ENCODE measurements at places on chromosomes 12 and 14.

DNA sequence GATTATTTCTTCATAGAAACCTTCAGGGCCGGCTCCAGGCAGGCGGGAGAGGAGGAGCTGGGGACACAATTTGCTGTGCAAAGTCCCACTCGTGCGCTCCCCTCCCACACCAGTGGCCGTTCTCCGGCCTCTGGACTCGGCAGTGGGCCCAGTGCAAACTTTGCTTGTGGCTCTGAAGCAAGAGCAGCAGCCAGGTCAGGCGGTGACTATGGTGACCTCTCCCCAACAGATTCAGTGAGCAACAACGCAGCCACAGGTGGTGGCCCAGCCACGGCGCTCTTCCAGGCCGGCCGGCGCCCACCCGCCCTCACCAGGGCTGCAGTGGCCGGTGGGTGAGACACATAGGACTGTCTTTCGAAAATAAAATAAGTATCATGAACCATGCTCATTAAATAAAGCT, 29.5 kb downstream of the VPS37B start:
- no peak for DNase-seq

DNA sequence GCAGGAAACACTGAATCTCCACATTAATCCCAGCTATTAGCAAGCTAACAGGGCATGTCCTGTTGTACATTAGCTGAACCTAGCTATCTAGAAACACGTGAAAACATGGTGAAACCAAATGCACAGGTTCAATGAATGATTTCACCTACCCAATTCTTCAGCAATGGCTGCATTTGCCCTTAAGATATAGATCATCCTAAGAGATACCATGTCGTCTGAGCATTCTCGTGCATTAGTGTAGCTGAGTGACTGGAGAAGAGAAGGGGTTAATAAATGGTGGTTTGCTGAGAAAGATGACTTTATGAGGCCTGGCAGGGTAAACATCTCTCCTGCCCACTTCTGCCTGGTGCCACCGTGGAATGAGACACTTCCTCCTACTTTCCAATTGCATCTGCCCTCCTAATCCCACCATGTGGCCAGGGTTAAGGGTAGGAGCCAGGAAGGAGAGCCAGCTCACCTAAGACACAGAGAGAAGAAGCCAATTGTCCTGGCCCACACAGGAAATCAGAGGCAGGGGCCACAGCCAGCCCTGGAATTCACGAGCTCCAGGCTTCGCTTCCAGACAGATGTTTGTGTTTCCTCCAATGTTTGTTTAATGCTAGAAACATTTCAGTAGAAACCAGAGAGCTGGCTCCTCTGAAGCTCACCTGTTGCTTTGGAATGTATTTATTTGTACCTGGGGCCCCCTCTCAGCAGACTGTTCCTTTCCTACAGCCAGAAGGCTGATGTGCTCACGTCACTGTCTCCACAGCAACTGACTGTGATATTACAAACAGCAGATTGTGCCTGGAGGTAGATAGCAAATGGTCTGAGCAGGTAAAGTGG, 126.0 kb upstream of the PARP11 start:
- DNase-seq = no peak

GRCh38 chr12:132355742-132356681, 26.6 kb upstream of the GALNT9 start:
- no peak for DNase-seq

GRCh38 chr12:57853864-57854556, 7.5 kb upstream of the CTDSP2 start:
- DNase-seq = no peak

DNA sequence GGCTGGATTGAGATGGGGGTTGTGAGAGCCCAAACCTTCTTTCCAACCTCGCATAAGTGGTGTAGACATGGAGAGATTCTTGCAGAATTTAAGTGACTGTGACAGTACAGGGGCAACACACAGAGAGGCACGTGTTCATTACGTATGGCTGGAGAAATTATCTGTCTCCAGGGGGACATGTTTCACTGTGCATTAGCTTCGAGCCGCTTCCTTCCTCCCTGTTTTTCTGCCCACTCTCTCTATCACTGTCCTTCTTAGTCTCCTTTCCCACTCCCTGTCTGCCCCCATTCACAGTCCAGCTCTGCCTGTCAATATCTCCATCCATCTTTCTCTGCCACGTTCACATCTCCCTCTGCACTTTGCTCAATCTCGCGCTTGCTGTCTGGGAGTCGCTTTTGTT, 11.5 kb upstream of the C14orf93 start:
- no peak for DNase-seq

- DNase-seq = no peak
Observed at GRCh38 chr12:72872996-72873395, 600.8 kb downstream of the TRHDE start.

- DNase-seq = no peak
Observed at GRCh38 chr12:6606331-6607131, 648 bp downstream of the CHD4 start.

- no peak for DNase-seq
Observed at GRCh38 chr12:124411953-124412645, 117.2 kb downstream of the RFLNA start.

DNA sequence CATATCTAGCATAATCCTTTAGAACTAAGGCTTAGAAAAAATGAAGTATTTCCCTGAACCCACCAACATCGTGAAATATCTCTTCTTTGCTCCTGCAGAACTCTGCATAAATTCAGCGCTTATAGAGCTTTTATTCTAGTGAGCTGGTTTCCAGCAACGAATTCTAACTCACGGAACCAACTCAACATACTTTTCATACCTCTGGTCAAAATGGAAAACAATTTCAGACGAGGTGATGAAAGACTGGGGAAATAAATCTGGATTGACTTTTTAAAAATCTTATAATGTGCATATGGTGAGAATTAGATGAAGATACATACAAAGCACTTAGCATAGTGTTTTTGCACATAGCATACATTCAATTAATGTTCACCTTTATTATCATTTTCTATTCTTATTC, 62.6 kb upstream of the BBS10 start:
- DNase-seq = no peak

DNA sequence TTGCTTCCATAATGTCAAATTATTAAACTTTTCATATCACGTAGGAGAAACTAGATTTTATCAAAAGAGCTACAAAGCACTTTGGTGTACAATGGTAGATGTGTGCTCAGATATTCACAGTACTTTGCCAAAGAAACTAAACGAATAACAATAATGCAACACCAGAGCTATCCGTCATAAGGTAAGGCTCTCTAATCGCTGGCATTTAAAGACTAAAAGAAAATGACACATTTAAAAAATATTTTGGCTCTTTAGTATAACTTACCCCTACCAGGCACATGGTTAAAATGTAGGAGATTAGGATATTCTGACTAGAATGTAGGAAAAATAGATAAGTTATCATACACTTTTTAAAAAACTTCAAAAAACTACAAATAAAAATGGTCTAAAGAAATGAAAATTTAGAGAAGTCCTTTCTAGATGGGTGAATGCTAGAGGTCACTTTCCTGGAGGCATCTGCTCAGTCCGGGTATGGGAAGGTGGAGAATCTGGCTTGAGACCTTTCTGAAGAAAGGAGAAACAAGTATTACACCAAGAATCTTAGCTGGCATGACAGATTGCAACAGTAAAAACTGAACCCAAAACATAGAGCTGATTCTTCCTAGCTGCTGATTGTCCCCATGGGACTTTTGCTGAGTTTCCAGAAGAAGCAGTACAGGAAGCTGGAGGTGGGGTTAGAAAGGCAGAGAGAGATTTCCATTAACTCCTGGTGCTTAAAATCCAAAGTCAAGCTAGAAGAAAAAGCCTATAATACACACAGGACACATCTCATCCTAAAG, 67.9 kb downstream of the FAR2 start:
- DNase-seq = no peak

GRCh38 chr12:91985002-91985787, 160.5 kb downstream of the BTG1 start:
- DNase-seq = no peak

GRCh38 chr12:24038211-24038997, 88.9 kb upstream of the SOX5 start:
- DNase-seq = no peak

GRCh38 chr12:121451961-121452339, 52.0 kb downstream of the RNF34 start:
- DNase-seq = no peak

DNA sequence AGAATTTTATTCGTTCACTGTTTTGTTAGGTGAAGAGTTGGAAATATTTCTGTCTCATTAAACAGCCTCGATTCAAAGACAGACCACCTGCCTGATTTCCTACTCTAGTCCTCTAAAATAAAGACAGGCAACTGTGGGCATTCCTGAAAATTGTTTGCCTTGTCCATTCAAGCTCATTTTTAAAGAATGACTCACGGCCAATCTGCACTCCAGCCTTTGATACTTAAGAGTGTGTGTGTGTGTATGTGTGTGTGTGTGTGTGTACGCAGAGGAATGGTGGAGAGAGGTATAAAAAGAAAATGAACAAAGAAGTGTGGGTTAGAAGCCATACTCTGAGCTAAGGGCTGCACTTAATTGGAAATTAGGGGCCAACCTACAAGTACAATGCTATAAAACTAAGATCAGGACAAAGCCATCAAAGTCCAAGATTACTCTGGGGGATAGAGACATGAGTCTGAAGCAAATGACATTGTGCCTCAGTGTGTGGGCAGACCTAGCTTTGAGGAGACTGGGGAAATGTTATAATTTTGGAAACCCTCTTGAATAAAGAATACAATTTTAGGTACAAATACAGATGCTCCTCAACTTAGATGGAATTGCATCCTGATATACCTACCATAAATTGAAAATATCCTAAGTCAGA, 45.6 kb upstream of the SOCS2 start:
- DNase-seq = no peak

- no peak for DNase-seq
Observed at GRCh38 chr12:121810234-121810817, 6.5 kb downstream of the SETD1B start.

DNA sequence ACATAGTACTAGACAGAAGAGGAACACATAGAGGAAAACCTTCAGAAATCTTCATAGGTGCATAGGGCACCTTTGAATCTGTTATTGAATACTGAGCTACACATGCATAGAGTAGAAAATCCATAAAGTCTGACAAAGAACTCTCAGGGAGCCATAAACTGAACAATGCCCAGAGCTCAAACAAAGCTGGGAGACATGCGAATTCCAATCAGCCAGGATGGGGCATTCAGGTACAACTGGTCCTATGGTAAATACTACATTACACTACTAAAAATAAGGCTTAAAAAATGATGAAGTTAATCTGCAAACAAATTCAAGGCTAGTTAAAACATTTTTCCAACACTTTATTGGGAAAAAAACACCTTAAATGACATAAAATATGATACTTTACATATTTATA, 259.7 kb downstream of the DIO2 start:
- DNase-seq = no peak

- DNase-seq = peak; percentile 27
Observed at GRCh38 chr14:24806061-24806678, 172.2 kb upstream of the GZMB start.

DNA sequence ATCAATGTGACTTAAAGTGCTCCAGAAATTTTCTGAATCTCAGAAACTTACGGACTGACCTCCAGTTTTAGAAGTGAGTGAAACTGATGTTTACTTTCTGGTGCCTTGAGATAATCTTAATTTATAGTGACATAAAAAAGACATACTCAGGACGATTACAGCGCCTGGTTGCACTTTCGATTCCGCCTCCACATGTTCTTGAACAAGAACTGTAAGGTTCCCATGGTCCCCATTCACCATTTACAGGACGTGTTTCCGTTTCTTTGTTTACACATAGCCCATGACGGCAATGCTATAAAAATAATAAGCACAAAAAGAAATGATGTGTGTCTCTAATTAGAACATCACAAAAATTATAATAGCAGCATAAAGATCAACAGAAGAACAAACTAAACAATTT, 98.2 kb downstream of the ADAMTS20 start:
- no peak for DNase-seq

GRCh38 chr14:51592836-51593235, 58.9 kb upstream of the FRMD6 start:
- DNase-seq = no peak

DNA sequence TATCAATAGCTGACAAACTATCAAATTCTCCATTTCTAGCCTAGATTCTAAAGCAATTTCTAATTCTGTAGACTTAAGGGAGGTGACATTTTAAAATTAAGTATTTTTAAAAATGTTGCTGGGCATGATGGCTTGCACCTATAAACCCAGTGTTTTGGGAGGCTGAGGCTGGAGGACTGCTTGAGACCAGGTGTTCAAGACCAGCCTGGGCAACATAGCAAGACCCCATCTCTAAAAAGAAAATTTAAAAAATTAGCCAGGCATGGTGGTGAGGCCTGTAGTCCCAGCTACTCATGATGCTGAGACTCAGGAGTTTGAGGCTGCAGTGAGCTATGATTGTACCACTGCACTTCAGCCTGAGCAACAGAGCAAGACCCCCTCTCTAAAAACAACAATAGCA, 15.1 kb downstream of the MGST1 start:
- no peak for DNase-seq

DNA sequence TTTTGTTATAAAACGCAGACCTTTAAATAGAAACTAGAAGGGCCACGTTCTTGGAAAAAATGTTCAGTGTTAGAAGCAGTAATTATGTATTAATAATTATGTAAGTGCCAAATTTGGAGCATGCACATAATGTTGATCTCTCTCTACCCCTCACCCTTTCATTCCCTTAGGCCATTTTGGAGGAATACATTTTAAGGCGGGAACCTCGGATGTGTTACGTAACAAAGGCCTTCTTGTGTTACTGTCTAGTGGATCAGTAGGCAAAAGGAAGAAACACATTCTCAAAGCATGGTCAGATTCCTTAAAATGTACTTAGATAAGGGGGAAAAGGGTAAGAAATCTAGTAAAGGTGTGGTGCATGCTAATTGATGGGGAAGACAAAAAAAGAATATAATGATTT, 52.7 kb downstream of the RASSF3 start:
- DNase-seq = no peak

- DNase-seq = peak; percentile 11
Observed at GRCh38 chr12:130281153-130281799, 56.4 kb upstream of the PIWIL1 start.

DNA sequence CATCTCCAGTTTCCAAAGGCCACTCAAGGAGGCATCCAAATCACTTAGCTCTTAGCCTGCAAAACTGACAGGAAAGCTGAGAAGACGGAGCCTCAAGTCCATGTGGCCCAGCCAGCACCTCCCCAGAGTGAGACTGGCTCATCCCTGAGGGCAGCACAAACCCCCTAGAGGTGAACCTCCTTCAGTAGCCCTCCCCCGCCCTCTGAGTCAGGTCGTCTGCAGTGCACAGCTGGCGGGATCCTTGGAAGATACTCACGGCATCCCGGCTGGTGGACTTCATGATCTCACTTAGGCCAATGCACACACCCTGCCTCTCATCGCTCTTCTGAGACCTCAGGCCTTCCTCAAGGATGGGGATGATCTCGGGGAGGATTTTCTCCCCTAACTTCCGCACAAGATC, 24.1 kb upstream of the RAB35 start:
- DNase-seq = no peak
